Foreskin keratinocyte (primary cell): ENCODE measurements at places on chromosomes 12 and 14.
A peak's percentile ranks its signal among the peaks of the same experiment; 100 is the strongest.

- no peak for DNase-seq
Observed at GRCh38 chr14:81784084-81784483, 250.4 kb upstream of the SEL1L start.

DNA sequence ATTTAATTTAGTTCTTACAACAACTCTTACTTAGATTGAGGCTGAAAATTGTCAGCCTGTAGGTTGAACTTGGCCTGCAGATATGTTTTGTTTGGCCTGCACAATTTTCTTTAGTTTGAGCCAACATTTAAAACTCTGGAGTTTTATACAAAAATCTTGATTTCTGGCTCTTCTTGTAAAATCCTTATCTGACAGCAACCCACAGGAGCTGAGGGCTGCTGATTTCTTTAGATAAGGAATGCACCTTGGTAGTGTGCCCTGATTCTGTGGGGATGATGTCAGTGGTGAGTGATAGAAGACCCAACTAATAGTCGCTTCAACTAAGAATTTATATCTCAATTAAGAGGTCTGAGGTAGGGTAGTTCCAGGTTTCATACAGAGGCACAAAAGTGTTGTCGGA is 49.5 kb downstream of the SOCS2 start:
- DNase-seq, result no peak

- no peak for DNase-seq
Observed at GRCh38 chr14:24051789-24052655, at the start of gene CARMIL3. TSS of gene CARMIL3 (plus strand) at chr14:24052009. CDS start at chr14:24052154, 145 bp downstream.

DNA sequence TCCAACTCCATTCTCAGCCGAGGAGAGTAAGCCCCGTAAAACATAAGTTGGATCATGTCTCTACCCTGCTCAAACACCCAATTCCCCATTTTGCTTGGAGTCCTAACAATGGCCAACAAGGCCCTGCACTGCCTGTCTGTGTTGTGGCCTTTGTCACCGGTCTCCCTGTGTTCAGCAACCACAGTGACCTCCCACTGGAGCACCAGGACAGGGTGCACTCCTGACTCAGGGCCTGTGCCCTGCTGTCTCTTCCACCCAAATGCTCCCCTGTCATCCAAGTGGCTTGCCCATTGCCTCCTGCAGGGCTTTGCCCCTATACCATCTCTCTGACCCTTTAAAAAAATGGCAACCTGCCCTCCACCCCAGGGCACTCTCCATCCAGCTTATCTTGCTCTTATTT is 4.4 kb upstream of the KRT85 start:
- DNase-seq, result no peak

DNA sequence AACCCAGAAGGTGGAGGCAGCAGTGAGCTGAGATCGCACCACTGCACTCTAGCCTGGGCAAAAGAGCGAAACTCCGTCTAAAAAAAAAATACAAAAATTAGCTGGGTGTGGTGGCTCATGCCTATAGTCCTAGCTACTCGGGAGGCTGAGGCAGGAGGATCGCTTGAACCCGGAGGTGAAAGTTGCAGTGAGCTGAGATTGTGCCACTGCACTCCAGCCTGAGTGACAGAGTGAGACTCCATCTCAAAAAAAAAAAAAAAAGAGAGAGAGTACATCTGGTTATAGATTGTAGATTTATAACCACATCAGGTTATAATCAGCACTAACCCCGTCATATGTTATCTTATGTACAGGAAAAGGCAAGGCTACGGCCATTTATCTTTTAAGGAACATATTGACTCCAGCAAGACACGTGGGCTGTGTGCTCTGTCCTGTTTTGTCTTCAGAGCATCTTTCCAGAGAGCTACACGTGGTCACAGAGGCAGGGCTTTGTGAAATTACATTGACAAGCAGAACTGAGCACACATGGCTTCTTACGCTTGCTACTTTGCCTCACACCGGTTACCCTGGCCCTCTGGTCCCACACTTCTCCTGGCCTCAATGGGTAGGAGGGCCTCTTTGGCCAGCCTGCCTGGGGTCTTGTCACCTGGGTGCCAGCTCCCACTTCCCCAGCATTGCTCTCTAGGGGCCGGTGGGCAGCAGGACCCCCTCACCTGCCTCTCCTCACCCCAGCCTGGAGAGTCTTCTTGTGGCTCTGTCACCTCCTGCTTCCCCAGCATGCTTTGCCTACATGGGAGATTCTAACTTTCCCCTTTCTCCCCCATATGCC is 6.8 kb upstream of the DYNC1H1 start:
- DNase-seq, result no peak

GRCh38 chr12:132543298-132544079 is 53.5 kb downstream of the FBRSL1 start:
- DNase-seq, result no peak

DNA sequence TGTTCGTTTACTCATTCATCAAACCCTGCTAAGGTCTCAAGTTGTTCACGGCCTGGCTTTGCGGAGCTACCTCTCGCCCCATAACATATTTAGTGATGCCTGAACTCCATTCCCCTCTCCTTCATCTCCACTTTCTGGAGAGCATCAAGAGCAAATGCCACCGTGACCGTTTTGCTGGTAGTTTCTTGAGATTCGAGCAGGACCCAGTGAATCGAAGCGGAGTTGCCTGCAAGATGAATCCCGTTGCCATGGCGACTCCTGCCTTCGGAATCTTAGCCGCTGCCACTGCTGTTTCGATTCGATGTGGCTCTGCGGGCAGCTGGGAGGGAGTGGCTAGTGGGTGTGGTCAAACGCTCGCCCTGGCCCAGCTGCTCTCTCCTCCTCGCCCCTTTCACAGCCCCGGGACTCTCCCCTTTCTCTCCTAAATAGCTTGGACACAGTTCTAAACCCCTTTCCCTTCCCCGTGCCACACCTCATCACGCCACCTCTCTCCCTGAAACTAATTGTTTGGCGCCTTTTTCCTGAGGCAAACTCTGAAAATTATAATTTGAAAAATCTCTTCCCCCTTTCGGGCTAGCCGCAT is 1.4 kb downstream of the DAAM1 start:
- DNase-seq, result peak; percentile 79

- no peak for DNase-seq
Observed at GRCh38 chr12:12007001-12007712, 63.6 kb upstream of the BCL2L14 start.

GRCh38 chr12:53200458-53201176 is 6.4 kb downstream of the ITGB7 start:
- DNase-seq, result no peak

- no peak for DNase-seq
Observed at GRCh38 chr14:32661216-32661615, 277.5 kb upstream of the NPAS3 start.

GRCh38 chr14:64673316-64673715 is 30.9 kb upstream of the PLEKHG3 start:
- DNase-seq, result no peak

- peak; percentile 72 for DNase-seq
Observed at GRCh38 chr12:45231515-45232145, 15.7 kb downstream of the ANO6 start.

DNA sequence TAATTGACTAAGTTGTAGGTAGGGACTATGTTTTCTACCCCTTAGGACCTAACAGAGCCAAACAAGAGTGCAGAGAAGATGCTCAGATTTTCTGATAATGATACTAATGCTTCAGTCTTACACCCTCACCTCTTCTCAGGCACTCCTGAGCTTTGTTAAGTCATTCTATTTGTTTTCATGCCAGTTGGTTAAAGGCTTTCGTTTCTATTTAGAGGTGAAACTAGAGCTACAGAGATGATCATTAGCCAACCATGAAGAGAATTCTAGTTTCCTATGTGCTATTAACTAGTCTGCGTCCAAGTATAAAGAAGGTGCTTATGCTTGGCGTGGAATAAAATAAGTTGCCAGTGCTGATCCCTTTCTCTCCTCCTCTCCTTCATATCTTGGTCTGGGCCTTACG is 34.6 kb upstream of the PYGL start:
- no peak for DNase-seq

DNA sequence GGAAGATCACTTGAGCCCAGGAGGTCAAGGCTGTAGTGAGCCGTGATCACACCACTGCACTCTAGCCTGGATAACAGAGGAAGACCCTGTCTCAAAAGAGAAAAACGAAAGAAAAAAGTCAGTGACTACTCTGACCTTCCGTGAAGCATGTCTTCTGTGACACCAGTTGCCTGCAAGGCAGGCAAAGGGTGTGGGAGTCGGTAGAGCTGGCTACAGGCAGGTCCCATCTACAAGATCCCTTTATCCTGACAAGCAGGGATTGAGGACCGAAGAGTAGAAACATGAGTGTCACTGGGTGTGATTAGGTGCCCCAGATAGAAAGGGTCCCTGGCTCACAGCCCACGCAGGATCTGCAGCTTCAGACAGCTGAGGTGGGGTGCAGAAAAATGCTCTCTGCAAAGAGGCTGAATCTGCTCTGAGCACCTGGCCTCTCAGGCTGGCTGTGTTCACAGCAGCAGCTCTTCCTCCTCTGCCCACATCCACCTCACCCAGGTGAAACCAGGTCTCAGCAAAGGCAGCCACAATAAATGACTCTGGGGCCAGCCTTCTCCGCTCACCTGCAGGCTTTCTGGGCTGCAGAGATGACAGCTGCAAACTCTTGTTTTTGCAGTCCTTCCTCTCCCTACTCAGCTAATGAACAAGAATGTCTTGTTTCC is 28.6 kb upstream of the HSP90B1 start:
- no peak for DNase-seq

- no peak for DNase-seq
Observed at GRCh38 chr12:103687253-103687652, 100.2 kb downstream of the STAB2 start.

DNA sequence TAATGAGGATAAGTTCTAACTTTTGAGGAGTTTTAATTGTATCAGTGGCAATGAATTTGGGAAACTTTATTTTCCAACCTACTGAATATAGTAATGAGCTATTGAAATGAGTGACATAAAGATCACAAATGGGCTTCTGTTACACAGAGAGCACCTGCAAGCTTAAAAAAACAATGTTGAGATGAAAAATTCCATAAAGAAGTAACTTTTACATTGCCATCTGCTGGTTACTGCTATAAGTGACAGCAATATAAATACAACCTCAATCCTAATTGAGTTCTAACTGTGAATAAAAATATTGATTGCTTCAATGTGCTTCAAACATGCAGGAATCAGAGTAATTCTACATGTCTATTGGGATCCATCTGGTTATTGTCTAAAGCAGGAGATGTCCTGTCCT is 14.2 kb downstream of the WIF1 start:
- no peak for DNase-seq

DNA sequence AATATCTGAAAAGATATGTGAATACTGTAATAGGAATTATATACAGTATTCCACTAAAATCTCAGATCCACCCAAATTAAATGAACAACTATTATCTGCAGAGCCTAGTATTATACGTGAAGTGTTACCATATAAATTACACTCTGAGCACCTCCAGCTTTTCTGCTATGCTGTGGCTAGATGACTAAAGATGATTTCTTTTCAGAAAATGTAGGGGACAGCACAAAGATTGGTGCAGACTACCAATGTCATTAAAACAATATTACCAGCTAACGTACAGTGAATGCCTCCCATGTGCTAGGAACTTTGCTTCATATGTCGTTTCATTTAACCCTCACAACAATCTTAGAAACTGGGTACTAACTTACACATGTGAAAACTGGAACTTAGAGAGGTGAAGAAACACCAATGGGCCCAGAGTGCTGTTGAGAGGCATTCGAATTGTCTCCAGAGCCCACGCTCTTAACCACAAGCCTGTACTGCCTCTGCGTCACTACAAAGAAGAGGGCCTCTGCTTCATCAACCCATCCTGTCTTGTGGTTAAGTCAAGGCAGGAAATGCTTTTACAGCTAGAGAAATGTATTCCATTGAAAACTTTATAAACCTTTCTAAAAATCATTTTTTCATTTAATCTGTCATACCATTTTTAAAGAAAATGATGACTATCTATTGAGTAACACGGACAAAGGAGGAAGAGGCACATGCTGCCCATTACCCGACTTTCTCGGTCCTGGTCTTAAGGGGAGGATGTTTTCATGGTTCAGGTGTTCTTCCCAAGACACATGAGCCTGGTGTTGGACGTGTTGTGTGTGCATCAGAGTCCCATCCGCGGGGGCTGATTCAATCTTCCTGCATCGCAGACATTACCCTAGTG is 1.3 kb downstream of the GPR65 start:
- DNase-seq, result no peak

GRCh38 chr14:104940526-104941150 is 16.0 kb downstream of the PLD4 start:
- DNase-seq, result no peak

DNA sequence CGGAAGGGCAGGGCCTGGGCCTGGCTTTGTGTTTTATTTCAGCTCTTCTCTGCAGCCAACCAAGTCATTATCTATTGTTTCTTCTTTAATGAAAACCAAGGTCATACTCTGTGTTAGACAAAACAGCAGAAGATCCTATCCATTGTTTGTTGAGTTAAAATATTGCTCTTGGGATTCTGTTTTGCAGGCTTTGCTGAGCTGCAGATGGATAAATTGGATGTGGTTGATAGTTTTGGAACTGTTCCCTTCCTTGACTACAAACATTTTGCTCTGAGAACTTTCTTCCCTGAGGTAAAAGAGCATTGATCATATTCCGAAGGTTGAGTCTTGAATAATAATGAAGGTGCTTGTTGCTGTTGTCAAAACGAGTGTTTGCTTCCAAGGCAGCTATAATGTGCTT is 106.6 kb downstream of the PLXNC1 start:
- no peak for DNase-seq

GRCh38 chr12:92365836-92366235 is 220.2 kb upstream of the BTG1 start:
- DNase-seq, result no peak

GRCh38 chr14:37493606-37494005 is 101.4 kb downstream of the FOXA1 start:
- no peak for DNase-seq
